Erythroblast (primary cell): ENCODE measurements at places on chromosomes 2 and 18.

- DNase-seq: no peak
Measured at GRCh38 chr18:45330170-45330594, 285.1 kb upstream of the SLC14A2 start.

- no peak for DNase-seq
Measured at GRCh38 chr2:54708584-54709335, 14.7 kb upstream of the EML6 start.

DNA sequence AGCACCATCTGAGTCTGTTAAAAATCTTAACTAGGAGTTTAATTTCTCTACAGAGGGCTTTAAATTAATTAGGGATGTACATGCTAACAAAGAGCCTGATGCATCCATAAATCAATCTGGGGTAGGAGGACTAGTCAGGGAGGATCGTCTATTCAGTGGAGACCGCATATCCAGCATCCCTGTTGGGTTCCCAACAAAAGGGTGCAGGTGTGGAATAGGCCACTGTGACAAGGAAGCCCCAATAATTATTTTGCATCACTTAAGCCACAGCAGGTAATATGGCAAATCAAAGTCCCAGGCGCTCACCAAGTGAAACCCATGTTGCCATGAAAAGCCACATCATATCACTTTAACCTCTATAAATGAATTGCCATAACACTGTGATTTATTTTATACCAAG is 392.3 kb downstream of the NCKAP5 start:
- no peak for DNase-seq

- DNase-seq: no peak
Measured at GRCh38 chr2:96665083-96665569, 22.6 kb downstream of the FER1L5 start.

DNA sequence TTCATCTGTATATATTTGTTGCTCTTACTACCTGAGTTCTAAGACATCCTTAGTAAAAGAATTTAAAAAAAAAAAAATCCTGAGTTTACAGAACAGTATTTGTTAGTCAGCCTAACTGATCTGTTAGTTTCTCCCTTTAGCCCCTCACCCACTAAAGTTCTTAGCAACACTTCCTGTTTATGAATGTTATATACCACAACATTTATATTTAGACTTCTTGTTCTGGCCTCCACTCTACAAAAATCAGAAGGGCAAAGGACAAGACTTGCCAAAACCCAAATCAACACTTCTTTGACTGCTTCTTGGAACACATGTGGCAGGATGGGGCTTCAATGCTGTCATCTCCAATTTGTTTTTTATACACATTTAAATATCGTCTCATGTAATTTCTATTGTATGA is 71.1 kb downstream of the MGAT5 start:
- DNase-seq: no peak

GRCh38 chr2:25400169-25400568 is 58.4 kb upstream of the DNMT3A start:
- DNase-seq: no peak

- DNase-seq: no peak
Measured at GRCh38 chr18:10245031-10245845, 209.2 kb upstream of the APCDD1 start.

DNA sequence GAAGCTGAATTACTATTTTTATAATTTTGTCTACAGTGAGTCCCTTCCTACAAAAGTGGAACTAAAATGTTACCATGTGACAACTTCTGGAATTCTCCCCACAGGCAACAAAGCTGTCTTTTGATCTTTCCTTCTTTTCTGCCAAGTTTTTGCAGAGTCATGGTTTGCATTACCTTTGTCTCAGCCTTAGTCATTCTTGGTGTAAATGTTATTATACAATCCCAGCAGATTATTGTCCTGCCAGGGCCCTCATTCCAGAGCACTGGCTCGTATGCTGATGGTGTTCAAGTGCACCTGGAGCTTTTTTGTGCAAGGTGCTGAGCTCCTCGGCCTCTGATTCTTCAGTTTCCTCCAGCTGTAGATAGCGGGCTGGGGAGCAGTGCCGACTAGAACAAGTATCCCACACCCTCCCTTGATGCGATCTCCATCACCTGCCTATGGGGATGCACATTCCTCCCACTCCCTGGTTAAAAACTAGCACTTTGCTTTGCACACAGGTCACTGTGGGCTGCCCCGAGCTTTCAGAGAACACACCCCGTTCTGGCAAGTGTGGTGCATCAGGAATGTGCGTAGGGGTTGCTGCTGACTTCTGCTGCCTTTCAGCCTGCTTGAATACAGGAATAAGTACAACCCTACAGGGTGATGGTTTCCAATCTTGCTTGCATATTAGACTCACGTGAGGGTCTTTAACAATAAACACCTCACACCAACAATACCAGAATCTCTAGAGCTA is 263.6 kb downstream of the RNF144A start:
- DNase-seq: no peak

DNA sequence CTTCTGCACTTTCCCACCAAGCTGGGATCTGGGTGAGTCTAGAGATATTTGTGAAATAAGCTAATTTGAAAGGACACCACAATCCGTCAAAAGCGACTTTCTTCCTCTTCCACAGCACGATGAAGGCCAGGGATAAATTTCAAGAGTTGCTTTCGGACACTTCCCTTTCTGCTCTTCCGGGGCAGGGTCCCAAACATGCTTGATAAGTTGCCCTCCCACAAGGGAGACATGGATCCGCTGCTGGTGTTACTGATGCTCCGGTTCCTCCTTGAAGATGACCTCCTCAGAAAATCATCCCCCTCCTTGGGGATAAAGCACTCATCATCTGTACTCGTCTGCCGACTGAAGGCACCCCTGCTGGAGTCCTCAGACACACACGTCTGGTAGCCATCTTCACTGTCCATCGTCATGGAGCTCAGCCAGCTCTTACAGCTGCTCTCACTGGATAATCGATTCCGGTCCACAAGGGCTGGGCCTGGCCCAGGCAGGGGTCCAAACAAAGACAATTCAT is 28.2 kb downstream of the CYTIP start:
- no peak for DNase-seq

GRCh38 chr2:100018341-100019193 is 123.8 kb downstream of the AFF3 start:
- DNase-seq: no peak
